ENCODE measurements at places on chromosomes 6 and 20. TPM values are rescaled to one million over a fixed set of nuclear protein-coding genes. Genes with fewer than 3 reads are reported as not detected.

The BTN1A1 gene
- total RNA-seq: not detected

The TP53INP2 gene
- 17.8 TPM for total RNA-seq

The CABLES2 gene
- 3.7 TPM for total RNA-seq

The SLC25A27 gene
- 47.4 TPM for total RNA-seq
